ENCODE measurements at places on chromosomes 5 and 9.

GRCh38 chr5:149834246-149834855 is 104.2 kb downstream of the PPARGC1B start:
- no peak for DNase-seq

- no peak for DNase-seq
Observed at GRCh38 chr5:83321483-83322055, 150.0 kb upstream of the VCAN start.

DNA sequence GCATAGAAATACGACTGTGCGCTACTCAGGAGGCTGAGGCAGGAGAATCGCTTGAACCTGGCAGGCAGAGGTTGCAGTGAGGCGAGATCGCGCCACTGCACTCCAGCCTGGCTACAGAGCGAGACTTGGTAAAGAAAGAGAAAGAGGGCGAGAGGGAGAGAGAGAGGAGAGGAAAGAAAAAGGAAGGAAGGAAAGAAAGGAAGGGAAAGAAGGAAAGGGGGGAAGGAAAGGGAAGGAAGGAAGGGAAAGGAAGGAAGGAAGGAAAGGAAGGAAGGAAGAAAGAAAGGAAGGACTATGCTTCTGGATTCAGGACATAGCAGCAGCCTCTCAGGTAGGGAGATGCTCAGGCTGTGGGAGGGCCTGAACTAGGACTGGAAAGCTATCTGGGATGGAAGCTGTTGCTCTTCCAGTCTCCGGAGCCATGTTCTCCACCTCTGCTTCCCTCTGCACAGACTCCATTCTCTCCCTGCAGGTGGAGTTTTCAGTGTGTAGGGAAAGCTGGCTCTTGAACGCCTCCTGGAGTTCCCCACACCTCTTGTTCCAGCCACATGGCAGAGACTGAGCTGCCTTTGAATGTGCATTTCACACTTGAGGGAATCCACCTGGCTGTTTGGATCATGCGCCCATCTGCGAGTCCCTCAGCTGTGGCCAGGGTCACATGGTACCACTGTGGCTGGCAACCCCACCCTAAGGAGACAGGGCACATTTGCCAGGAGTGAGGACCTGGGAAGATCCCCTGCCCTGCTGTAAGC is 9.1 kb downstream of the SWI5 start:
- no peak for DNase-seq

DNA sequence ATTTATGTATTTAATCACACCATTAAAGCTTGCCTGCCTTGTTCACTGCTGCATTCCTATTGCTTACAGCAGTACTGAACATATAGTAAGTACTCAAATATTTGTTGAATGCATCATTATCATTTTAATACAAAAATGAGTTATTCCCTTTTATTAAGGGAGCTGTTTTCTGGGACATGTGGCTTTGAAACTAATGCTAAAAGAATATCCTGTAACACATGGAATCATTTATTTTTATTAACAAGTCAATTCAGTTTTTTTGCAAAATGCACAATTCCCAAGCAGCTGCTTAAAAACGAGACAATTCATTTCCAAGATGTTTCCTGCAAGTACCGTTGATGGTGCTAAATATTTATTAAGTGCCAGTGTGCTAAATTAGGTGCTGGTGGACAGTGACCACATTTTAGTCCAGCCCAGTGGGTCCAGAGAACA is 148.3 kb upstream of the NR3C1 start:
- no peak for DNase-seq

DNA sequence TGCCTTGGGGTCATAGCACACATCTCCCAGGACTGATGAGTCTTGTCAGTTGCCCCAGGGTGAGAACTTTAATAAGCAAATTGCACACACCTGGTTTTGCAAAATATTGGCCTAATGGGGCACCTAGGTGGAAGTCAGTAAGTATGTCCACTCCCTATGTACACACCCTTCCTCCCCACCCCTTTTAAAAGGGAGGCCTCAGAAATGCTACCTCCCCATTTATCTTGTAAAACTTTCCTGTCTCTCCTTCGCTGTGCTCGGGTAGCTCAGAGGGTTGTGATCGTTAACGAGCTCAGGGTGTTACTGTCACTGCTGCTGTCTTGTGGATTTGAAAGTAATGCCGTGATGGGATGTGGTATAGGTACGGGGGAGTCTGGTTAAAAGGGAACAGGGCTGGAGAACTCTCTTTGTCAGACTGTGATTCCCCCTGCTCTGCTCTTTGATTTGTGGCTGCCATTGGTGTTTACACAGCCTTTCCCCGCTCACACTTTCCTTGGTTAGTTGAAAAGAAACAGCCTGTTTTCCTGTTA is 26.2 kb downstream of the ZNF462 start:
- DNase-seq, result no peak

DNA sequence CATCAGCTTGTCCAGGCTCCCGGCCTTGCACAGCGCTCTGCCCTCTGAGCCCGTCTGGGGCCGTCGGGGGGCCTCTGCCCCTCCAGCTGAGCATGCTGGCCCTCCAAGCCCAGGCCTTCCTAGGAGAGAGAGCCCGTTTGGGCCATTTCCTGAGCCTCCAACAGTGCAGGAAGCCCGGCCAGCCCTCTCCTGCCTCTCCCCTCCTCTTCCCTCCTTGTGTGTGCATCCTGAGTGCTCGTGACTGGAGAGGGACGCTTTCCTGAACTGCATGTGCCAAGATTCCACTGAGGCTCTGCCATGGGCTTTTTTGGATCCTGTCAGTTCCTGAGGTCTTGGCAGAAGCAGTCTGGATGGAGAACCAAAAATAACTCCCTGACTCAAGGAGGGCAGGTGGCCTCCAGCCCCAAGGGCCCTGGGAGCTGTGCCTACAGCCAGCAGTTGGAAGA is 15.6 kb downstream of the OLFM1 start:
- no peak for DNase-seq

DNA sequence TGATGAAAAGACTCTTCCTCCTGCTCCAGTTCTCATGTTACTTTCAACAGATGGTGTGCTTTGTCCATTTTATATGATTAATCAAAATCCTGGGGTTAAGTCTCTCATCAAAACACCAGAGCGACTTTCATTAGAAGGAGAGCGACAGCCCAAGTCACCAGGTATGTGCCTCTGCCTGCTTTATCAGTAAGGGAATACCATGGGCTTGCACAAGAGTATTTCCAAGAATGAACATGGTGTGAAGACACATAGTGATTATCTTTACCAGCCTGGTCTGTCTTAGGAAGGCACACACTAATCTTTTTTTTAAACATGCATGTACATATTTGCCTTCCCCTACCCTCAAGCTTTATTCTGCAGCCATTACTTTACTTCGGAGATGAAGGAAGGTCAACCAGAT is 15.2 kb downstream of the NUP214 start:
- DNase-seq, result no peak

- no peak for DNase-seq
Observed at GRCh38 chr5:147464211-147464610, 45.7 kb downstream of the DPYSL3 start.

DNA sequence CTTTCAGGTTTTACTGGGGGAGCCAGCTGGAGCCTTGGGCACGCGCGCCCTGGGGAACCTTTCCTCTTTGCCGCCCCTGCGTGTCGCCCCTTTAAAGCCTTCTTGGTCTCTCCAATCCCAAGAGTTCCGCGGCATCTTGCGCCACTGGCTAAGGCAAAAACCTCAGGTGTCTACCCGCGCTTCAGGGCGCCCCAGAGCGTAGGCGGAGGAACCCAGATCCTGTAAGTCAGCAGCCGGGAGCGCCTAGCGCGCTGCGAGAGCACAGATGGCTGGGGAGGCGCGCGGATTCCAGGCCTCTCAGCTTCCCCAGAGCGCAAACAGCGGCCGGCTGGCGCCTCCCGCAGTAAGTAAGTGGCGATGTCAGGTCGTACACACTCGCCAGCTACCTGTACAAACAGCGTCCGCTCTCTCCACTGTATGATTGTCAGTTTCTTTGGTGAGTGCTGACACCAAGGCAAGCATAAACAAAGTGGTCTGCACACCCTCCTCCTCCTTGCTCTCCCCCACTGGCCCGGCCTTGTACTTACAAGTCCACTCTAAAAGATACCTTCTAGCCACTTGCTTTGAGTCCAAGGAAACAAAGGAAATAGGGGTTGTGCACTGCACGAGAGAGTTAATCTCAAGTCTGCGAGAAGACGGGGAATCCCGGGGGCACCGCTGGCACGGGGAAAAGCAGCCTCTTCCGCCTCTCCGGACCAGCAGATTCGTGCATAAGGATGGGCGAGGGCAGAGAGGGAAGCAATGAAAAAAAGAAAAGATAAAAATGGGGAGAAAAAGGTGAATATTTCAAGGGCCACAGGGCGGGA is 2.9 kb downstream of the HTR1A start:
- DNase-seq, result no peak

- no peak for DNase-seq
Observed at GRCh38 chr5:170907758-170908157, 45.9 kb downstream of the RANBP17 start.

- DNase-seq, result no peak
Observed at GRCh38 chr5:158380661-158381060, 521.7 kb upstream of the CLINT1 start.

DNA sequence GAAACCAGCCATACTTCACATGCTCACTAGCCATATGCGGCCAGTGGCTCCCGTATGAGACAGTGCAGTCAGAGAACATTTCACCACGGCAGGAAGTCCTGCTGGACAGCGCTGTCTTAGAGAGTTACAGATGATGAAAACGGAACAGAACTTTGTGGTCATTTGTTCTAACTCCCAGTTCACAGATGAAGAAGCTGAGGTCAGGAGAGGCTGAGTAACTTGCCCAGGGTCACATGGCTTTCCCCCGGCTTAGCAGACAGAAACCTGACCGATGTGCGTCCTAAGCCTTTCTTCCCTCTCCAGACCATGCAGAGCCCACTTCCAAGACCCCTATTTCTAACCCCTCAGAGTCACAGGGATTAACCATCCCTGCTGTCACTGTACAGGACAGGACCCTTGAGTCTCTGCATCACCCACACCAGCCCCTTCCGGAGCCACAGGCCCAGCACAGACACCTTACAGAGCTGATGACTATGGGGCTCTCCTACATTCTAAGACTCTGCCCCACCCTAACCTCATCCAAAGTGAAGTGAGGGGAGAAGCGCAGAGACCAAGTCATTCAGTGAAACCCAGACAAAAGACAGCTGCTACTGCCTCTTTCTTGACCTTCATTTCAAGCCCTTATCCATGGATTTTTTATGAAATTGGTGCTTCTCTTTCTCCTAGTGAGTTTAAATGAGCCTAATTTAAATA is 86.9 kb downstream of the PTPN3 start:
- no peak for DNase-seq
